ENCODE measurements at places on chromosomes 1 and 21.

- DNase-seq: no peak
These were observed 34.0 kb upstream of the C1orf115 start for GRCh38 chr1:220655961-220656740.

DNA sequence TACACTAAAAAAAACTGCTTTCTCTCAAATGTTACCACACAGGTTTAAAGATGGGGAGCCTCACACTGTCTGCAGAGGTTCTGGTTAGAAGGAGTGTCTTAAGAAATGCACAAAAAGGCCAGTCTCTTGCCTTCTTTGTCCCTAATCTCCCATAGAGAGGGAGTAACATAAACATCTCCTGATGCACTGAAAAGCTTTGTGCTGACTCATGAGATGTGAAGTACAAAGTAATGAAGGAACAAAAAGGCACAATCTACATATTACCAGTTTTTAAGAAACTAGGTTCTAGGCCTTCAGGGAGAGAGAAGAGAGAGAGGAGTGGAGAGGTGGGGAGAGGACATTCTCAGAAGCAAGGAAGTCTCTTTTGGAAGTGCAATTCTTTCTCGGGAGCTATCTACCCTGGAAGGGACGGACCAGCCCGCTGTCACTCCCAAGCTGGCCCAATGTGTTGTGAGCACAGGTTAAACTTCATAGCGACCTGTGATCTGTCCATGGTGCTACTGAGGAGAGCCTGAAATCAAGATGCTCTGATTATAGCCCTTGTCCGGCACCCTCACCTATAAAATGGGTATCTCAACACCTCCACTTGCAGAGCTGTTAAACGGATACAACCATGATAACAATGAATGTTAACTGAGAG lies 458.1 kb downstream of the DISC1 start:
- DNase-seq: no peak

DNA sequence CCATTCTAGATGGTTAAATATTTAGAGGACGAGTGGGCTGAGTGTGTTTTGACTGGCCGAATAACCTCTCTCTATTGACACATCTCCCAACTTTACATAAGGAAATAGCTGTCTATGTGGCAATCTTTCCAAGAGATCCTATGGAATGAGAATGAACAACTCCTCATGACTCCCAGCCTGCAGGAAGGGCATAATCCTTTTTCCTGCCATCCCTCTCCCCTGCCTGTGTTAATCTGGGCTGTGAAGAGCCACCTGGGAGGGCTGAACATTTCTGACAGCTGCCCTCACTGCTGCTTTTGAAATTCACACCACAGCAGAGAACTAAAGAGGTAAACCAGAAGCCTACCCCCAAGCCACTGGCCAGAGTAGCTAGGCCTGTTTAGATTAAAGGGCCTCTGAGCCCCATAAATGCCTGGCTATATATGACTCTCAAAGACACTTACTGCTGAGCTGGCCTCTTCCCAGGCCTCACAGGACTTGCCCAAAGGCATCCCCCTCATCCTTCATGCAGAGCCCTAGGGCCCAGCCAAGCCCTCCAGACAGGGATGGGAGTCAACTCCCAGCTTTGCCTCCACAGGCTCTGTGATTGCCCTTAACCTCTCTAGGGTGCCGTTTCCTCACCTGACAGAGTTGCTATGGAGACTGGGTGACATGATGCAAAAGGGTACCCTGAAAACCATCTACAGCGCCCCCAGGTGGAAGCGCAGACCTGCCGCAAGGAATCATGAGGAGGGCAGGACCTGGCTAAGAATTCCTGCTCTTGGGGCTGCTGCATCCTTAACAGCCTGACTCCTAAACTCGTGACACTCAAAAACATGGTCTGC lies 42.0 kb upstream of the LDLRAP1 start:
- DNase-seq: no peak

DNA sequence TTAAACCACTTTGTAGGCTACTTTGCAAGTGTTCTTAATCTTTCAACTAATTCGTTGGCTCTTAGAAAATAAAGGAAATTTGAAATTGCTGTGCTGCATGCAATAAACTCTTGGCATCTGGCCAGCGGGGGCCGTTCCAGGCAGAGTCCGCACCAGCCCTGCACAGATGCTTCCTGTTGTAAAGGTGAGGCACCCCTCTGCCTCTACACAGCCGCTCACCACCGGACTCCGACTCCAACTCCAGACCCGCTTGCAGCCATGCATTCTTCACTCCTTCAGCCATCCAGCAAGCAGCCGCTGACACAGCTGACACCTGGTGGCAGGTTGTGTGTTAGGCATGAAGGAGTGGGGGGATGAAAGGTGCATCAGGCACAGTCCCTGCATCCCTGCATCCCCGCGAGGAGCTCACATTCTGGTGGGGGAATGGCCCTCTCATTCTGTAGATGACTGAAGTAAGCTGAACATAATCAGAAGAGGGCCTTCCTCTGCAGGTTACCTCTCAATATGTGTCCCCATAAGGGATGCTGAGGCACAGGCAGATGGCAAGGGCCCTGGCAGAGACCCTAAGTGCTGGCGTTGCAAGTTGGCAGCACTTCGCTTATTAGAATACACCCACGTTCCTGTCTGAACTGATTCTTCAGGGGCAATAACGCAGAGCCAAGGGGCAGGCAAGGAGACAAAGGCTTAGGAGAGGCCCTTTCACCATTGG lies 56.8 kb downstream of the GLIS1 start:
- no peak for DNase-seq
